ENCODE measurements at places on chromosomes 4 and X.

DNA sequence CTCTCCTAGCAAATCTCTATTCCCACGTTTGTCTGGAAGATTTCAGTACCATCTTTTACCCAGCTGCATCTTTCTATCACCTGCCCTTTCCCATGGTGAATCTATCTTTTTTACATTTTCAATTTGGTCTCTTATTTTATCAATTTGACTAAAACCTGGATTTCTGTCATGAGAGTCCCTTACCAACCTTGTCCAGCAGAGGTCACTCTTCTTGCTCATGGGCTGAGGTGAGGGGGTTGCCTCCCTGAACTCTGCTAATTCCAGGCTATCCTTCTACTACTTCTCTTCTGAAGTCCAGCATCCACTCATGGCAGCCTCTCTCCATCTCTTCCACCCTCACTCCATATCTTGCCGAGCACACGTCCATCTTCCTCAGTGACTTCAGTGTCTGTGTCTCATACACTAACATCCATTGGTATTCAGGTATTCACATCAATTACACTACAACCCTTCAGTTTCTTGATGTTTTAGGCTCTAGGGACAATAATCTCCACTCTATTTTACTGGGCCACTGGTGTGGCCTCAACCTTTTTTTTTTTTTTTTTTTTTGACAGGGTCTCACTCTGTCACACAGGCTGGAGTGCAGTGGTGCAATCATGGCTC lies 17.8 kb upstream of the ZNF827 start:
- DNase-seq = peak; percentile 20

GRCh38 chr4:1008840-1009541 lies 2.4 kb upstream of the FGFRL1 start:
- no peak for DNase-seq

- no peak for DNase-seq
Observed at GRCh38 chrX:134019567-134020206, 34.3 kb upstream of the GPC3 start.

DNA sequence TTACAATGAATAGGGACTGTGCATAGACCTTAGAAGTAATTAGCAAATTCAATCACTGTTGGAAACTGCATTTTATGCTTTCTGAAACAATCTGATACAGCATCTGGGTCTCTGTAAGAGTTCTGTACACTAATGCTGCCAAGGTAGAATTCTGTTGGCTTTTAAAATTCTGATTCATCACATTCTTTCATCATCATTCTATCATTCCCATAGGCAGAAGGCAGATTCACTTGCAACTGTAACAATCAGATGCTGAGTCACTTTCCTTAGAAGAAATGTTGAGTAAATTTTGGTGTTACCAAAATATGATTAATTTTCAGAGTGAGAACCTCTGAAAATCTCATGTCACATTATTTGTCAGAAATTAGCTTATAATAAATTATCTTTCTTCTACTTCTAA lies 267.2 kb downstream of the MAPK10 start:
- no peak for DNase-seq

- DNase-seq = no peak
Observed at GRCh38 chr4:123676890-123677229, 280.3 kb downstream of the SPRY1 start.

- DNase-seq = no peak
Observed at GRCh38 chr4:56731857-56732256, 50.8 kb upstream of the HOPX start.

DNA sequence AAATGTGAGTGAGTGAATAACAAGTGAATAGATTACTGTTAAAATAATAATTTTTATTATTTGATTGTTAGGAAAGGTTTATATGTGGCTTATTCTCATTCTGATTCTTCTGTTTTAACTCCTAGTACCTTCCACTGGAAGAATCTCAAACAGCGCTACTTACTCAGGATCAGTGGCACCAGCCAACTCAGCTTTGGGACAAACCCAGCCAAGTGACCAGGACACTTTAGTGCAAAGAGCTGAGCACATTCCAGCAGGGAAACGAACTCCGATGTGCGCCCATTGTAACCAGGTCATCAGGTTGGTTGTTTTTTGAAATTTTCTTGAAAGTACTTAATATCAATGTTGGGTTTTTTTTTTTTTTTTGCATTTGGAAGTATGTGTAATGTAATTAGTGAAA lies 117.6 kb upstream of the BMPR1B start:
- no peak for DNase-seq

- no peak for DNase-seq
Observed at GRCh38 chr4:77856152-77856551, 6.5 kb upstream of the MRPL1 start.

DNA sequence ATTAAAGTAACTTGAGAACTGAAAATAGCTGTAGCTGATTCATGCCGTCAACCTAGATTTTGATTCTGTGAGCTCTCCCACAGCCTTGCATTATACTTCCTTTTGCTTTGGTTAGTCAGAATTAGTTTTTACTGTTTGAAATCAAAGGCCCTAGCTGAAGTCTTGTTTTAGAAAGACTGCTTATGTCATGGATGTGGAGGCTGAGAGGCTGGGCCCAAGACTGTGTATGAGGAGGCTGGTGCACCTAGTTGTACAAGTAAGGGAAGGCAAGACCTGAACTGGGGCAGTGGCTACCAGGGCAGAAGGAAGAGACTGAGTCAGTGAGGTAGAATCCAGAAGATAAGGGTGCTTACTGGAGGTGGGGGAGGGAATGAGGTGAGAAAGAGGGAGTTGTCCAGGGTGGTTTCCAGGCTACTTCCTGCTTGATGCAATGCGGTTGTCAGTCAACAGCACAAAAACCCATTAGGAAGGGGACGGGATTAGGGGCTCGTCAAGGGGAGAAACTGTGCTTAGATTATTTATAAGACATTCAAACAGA lies 76.2 kb upstream of the PAGE3 start:
- no peak for DNase-seq

DNA sequence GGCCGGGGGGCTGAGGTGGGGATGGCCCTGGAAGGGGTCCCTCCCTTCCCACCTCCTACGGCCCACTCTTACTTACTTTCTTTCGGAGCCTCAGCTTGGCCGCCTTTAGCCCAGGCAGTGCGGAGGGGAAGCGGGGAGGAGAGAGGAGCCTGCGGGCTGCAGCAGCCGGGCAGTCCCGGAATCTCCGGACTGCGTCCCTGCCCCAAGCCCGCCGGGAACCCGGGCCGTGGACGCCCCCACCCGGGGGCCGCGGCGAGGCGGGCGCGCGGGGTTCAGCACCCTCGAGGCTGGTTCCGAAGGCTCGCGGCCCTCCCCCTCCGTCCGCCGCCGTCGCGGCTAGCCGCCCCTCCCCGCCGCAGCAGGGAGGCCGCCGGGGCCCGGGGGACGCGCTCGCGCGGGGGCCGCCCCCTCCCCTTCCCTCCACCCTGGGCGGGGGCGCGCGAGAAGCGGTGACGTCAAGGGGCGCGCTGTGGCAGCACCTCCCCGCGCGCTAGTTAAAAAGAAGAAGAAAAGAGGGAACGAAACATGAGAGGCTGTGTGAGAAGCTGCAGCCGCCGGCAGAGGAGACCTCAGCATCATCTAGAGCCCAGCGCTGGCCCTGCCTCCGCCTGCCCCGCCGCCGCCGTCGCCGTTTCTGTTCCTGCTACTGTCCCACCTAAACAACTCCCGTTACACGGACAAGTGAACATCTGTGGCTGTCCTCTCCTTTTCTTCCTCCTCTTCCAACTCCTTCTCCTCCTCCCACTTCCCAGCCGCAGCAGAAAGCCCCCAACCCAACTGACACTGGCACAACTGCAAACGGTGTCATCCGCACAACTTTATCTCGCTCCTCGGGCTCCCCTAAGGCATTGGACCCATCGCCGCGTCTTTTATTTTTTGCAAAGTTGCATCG lies at the start of gene HHIP:
HHIP (plus strand) TSS at position 526 of the 892 bp plus-strand sequence. CDS start 520 bp downstream, outside the sequence.
- no peak for DNase-seq

GRCh38 chrX:45769761-45770582 lies 569.3 kb upstream of the DIPK2B start:
- peak; percentile 23 for DNase-seq

DNA sequence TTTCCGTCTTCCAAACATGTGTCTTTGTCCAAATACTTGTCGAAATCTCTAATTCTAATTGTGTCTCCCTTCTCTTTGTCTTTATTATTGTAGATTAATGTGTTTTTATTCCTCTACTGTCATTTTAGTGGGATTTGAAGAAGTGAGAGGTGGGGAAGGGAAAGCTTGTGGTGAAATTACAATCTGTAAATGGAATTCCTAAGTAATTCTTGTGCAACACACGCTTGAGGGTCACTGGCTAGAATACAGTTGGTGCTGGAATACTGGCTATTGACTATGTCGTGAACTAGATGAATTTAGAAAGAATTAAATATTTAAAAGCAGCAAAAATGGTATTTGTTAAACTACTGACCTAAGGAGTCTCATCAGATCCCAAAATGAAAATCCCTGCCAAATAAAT lies 10.7 kb upstream of the FNIP2 start:
- no peak for DNase-seq

DNA sequence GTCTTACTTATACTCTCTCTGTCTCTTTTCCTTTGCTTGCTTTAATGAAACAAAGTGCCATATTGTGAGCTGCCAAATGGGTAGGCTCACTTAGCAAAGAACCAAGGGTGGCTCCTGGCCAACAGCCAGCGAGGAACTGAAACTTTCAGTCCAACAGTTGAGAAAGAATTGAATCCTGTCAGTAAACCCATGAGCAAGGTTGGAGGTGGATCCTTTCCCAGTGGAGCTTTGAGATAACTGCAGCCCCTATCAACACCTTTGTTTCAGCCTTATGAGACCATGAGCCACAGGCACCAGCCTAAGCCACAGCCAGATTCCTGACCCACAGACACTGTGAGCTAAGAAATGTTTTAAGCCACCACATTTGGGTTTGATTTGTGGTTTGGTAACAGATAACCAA lies 362.2 kb downstream of the PDGFC start:
- DNase-seq = no peak

DNA sequence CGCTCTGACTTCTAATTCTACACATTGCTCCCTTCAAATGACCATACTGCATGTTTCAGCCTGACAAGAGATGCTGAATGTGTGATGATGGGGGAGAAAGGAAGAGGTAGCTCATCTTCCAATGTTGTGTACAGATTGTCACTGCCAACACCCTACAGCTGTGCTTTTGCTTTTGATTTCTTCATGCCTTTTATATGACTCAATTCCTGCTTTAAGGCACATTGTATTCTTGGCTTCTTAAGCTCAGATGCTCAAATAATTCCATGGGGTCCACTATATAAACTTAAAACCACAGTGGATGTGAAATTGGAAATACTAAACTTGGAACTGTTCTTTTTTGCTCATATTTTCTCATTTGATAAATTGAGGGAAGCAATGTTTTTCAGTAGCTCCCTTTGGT lies 183.2 kb upstream of the WDFY3 start:
- DNase-seq = no peak

DNA sequence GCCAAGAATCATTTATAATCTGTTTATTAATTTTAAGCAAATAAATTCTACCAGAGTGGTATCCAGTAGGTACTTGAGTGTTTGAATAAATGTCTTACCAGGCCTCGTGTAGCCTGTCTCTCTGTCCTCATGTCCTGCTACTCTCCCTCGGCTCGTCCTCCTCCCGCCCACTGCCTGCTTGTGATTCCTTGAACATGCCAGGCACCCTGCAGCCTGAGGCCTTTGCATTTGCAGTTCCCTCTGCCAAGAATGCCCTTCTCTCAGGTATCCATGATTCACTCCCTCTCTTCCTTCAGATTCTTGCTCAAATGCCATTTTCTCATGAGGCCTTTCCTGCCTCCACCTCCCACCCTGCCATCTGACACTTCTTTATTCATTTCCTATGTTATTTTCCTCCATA lies 209.7 kb upstream of the PRPS2 start:
- no peak for DNase-seq

DNA sequence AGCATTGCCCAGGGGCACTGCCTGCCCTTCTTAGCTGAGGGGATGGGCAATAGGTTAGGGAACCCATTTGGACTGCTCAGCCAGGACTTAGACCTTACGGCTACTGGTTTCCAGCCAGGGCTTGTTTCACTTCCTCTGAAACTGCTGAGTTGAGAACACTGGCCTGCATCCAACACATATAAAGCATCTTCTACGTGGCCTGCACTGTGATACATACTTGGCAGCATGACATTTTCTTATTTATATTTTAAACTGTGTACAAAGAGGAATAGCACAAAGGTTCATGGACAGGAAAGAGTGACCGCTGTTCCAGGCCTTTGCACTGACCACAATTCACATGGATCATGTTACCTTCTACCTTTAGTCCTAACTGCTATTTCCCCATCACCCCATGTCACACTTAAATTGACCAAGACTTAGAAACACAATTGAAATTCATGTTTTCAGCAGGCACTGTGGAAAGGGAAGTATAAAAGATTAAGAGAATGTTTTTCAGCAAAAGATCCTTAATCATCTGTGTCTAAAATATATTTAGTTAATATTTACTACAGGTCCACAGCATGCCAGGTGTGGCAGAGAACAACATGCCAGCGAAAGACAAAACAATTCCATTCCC lies 43.7 kb downstream of the NLGN4X start:
- DNase-seq = no peak

DNA sequence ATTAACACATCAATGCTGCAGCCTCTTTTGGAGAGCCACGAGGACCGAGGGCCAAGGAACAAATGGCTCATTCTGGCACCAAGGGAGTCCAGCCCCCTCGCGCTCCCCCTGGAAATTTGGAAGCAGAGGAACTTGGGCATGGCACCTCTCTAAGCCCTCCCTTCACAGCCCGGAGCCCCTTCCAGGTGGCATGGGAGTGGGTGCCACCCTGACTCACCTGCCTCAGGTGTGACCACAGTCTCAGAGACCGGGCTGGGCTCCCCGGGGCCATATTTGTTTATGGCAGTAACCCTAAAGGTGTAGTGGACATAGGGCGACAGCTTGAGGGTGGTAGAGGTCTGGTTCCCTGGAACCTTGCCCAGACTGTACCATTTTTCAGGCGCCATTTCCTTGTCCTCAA lies 18.8 kb downstream of the L1CAM start:
- no peak for DNase-seq

GRCh38 chr4:54840992-54841768 lies 183.4 kb downstream of the KIT start:
- no peak for DNase-seq

DNA sequence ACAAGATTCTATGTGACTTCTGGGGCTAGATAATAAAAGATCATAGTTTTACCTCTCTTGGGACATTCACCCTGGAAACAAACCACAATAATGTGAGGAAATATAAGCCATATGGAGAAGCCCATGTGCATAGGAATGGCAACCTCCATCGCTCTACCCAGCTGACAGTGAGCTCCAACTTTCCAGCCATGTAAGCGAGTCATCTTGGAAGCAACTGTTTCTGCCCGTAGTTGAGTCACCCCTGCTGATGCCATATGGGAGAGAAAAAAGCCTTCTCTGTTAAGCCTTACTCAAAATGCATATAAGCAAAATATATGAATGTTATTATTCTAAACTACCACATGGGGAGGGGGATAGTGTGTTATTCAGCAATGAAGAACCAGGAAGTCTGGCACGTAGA lies 31.4 kb upstream of the RELL1 start:
- DNase-seq = no peak

DNA sequence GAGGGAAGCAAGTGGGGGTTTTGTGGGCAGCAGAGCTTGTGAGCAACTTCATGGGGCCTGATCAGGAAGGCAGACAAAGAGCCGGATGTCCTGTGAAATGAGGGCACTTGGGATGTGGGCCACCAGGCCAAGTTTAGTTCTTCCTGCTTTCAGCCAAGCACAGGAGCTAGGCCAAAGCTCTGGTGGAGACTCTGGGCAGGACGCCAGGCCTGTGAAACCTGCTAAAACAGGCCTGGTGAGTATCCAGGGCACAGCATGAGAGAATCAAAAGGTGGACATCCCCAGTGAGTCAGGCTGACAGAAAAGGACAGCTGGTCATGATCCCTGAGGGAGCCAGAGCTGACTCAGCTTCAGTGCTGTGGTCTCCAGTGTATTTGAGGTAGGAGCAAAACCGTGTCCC lies 95.7 kb downstream of the NPNT start:
- no peak for DNase-seq

All from stimulated activated CD4-positive, alpha-beta T cell treated with anti-CD3 and anti-CD28 coated beads, Interleukin-4, amount 100 ng/mL, for 48 hours (primary cell).